ENCODE measurements at places on chromosomes 12 and 14.

- DNase-seq: no peak
Observed at GRCh38 chr12:30988086-30988485, 61.5 kb downstream of the TSPAN11 start.

DNA sequence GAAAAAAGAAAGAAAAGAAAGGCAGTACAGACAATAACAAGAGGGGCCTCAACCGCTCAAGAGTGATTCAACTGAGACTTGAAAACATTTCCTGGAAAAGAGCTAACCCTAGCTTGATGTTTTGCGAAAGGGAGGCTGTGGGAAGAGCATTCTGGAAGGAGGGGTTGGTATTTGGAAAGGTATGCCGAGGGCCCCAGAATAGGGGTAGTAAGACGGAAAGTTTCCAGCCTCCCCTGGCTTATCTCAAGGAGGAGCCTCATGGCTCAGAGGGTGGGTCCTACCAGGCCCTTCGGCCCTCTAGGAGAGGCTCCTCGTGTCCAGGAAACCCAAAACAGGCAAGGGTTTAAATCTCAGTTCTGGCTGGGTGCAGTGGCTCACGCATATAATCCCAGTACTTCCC, 8.4 kb downstream of the RNU4-2 start:
- DNase-seq: no peak

DNA sequence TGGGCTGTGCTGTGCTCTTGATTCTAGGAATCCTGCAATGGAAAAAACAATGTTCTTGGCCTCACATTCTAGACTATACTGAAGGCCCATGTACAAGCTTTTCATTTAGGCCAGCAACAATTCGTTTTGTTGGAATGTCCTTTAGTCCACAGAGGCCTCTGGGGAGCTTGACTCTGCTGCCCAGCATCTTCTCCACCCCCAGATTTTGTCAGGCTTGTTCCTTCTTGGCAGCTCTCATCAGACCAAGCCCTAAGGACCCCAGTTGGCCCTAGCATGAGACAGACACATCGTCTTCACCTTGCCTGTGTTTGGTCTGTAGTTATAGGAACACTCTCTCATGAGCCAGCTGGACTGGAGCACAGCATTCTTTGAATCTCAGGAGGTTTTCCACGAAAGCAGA, 300.1 kb downstream of the VRK1 start:
- no peak for DNase-seq

GRCh38 chr14:87992346-87992717, 650 bp downstream of the GALC start:
- DNase-seq: no peak

GRCh38 chr14:103749452-103749851, 33.8 kb downstream of the ZFYVE21 start:
- DNase-seq: no peak

GRCh38 chr12:123270214-123271000, 1.2 kb downstream of the CDK2AP1 start:
- DNase-seq: peak; percentile 19

- DNase-seq: no peak
Observed at GRCh38 chr12:79964100-79964627, 29.3 kb upstream of the PPP1R12A start.

DNA sequence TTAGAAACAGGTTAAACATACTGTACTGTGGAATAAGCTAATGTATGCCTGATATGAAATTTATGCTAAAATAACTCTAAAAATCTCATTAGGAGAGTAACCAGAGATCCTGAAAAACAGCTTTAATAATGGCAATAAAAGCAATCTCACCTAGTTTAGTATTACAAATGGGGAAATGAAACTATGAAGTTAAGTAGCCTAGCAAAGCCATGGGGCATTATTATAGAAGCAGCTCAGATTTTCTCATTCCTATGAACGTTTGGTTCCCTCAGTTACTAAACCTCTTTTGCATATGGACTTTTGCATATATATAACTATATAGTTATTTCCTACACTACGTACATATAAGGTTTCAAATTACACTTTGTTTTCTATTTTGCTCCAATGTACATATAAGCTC, 25.0 kb upstream of the APPL2 start:
- no peak for DNase-seq

GRCh38 chr12:41217727-41218126, 29.6 kb downstream of the PDZRN4 start:
- no peak for DNase-seq

DNA sequence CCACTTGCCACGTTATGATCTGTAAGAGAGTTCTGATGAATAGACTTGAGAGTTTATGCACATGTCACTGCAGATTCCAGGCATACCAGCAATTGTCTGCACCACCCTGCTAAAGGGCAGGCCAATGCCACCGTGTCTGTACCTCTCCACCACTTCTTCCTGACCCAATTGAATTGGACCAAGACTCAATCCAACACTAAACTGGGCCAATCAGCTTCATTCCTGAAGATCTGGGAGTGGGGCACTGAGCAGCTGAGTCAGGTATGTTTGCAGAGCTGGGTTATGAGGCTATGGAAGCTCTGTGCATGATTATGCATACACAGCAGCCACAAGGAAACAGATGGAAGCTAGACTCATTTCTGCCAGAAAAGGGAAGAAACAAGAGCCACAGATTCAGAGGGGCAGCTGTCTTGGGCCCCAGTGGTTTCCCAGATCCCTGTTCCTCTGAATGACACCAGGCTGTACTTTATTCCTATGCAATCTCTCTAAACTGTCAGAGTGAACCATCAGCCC, 28.0 kb downstream of the DAO start:
- DNase-seq: peak; percentile 39

DNA sequence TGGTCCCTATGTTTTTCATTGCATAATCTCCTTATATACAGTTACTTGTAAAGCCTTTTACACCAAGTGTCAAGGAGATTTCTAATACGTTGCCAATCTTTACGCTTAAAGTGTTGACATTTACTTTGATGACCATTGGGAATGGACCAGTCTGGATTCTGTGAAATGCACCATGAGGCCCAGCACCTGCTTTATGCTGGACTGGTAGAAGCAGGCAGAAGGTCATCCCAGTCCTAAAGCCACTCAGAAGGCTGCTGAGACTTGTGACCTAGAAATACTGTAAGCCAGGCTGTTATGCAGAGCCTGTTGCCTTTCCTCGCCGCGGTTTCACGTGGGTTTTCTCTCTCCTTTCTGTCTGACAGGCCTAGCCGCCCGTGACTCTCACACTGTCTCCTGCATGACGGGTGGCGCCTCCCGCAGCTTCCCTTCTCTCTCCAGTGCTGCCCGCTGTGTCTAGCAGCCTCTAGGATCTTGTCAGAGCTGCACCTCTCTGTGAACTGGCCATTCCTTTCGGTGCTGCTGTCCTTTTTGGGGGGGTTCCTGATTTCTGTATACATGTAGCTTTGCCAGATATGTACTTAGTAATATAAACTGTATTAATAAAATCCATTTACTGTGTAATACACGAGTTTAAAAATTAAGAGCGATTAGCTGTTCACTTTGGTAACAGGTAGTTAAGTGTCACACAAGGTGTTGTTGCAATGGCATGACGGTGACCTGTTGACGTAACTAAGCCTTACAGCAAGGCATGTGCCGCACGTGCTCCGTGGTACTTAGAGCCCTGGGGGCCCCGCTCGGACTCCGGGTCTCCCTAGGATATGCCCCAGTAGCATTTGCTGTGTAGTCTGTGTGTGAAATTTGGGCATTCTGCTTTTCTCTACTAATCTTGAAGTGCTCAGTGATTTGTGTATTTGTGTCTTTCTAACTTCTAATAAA, 29.7 kb downstream of the XRCC3 start:
- DNase-seq: no peak

- no peak for DNase-seq
Observed at GRCh38 chr14:76169776-76170175, 18.1 kb downstream of the GPATCH2L start.

DNA sequence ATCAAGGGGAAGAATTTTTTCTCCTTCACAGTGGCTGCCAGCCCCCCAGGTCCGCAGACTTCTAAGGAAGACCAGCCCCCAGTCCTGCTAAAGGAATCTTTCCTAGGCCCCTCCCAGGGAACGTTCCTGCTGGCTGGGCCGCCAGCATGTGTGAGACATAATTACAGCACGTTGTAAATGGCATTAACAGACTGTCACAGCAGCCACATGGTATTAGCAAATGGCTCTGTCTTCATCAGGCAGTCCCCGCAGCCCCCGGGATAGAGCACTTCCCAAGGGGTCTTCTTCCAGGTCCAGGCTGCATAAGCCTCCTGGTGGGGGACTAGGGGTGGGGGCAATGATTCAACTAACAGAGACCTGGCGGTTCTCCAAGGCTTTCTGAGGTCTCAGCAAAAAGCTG, 34.9 kb upstream of the FAM222A start:
- DNase-seq: no peak

GRCh38 chr12:4472046-4472445, 26.4 kb upstream of the FGF6 start:
- DNase-seq: no peak

- DNase-seq: no peak
Observed at GRCh38 chr12:24256684-24257083, 307.2 kb upstream of the SOX5 start.

DNA sequence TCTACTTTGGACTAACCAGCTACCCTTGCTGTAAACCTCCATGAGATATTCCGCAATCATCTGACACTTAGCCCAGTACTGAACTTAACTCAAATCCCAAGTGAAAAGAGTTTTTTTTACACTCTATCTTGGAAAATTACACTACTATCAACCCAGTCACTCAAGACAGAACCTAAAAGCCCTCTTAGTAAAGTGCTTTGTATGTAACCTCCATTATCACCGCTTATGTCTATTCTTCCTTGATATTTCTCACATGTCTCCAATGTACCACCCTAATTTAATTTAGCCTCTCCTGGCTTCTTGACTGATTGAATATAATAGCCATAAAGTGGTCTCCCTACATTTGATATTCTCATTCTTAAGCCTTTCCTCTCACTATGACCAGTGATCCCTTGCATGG, 168.8 kb upstream of the SYT1 start:
- DNase-seq: no peak

- DNase-seq: no peak
Observed at GRCh38 chr14:81343701-81344100, 56.4 kb downstream of the STON2 start.

DNA sequence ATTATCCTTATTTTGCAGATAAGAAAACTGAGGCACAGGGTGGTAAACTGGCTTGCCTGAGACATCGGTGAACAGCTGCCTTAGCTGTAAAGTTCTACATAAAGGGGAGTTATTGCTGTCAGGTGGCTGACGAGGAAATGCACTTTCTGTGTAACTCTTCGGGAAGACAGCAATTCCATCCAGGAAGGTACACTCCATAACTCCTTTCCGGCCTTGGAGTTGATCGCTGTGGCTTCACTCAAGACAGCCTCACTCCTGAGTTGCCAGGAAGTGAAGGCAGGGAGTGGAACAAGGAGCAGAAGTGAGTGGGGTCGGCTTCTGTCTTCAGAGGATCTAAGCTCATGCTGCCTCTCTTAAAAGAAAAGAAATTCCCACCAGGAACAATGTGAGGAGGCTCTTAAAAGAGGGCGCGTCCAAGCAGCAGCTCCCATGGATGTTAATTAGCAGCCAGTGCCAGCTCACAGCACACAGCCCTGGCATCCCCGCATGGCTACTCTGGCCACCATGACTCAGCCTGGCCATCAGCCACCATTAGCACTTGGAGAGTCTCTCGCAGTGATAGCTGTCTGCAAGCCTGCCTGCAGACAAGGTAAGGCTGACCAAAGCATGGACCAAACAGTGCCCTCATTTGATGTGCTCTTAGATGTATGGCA, 60.3 kb downstream of the NUAK1 start:
- DNase-seq: peak; percentile 64

GRCh38 chr12:72197790-72198189, 74.4 kb upstream of the TRHDE start:
- DNase-seq: no peak

GRCh38 chr12:20476551-20476950, 108.2 kb downstream of the PDE3A start:
- DNase-seq: no peak

DNA sequence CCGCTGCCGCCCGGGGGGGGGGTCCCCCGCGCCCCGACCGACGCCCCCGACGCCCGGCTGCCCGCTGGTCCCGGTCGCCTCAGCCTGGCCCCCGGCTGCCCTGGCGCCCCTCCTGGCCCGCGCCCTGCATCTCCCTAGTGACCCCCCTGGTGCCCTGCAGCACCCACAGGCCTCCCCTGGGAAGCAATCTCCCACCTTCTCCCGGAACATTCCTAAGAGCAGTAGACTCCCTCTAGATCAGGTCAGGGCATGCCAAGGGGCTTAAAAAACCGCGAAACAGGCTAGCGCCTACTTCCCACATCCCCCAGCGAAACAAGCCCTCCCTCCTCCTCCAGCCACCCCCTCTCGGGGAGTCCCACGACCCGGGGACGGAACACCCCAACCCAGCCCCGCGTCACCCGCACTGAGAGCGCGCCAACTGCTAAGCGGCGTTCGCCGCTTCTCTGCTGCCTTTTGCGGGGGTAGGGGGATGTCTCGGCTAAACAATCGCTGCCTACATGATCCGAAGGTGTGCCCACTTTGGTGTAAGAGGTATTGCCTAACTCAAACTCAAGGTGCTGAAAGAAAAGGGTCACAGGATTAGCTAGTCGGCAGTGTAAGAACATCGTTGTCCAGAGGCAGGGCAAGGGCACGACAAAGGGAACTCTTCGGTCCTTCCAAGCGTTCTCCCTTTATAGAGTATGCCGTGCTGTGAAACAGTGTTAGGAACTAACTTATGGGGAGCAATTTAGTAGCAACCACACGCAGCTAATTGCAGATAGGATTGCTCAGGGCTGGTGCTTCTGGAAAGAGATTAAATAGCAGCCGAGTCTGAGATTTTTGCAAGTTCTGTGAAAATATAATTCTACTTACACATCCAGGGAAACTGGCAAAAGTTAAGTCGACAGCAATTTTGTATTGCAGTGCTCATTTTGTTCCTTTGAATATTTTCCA, 619 bp upstream of the NTN4 start:
- no peak for DNase-seq

DNA sequence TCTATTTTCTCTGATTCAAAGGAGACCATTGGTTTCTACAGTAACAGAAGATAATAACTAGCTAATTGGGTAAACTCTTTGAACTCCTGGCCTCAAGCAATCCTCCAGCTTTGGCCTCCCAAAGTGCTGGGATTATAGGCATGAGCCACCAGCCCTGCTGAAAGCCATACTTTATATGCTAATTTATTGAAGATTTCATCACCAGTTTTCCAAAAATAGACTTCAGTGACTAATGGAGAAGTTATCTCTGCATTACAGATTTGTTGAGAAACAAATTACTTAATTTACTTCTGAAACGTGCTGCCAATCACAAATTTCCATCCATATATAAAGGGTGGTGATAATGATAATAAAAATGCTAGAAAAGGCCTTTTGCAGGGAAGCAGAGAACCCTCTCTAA, 1758.1 kb upstream of the SEL1L start:
- DNase-seq: no peak

- DNase-seq: no peak
Observed at GRCh38 chr14:65637780-65638179, 225.2 kb downstream of the FUT8 start.

- no peak for DNase-seq
Observed at GRCh38 chr12:130201037-130201436, 38.8 kb downstream of the FZD10 start.

- no peak for DNase-seq
Observed at GRCh38 chr12:48286665-48287064, 64.1 kb downstream of the ZNF641 start.

GRCh38 chr12:21276826-21277225, 57.9 kb downstream of the SLCO1A2 start:
- DNase-seq: no peak
